Activated CD8-positive, alpha-beta memory T cell treated with anti-CD3 and anti-CD28 coated beads for 48 hours (primary cell): ENCODE measurements at places on chromosomes 16 and 17.

DNA sequence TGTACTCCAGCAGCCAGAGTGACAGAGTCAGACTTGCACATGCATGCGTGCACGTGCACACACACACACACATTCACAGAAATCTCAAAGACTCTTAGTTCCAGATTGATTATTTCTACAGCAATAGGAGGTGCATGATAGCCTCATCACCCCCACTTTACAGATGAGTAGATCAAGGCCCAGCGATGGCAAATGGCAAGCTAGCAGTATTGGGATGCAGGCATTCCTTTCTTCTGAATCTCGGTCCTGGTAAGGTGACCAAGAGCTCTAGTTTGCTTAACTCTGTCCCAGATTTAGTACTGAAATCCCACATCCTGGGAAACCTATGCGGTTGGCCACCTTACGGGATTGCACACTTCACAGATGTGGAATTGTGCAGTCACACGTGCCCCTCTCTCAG lies 38.6 kb downstream of the ITGAM start:
- DNase-seq, result no peak

DNA sequence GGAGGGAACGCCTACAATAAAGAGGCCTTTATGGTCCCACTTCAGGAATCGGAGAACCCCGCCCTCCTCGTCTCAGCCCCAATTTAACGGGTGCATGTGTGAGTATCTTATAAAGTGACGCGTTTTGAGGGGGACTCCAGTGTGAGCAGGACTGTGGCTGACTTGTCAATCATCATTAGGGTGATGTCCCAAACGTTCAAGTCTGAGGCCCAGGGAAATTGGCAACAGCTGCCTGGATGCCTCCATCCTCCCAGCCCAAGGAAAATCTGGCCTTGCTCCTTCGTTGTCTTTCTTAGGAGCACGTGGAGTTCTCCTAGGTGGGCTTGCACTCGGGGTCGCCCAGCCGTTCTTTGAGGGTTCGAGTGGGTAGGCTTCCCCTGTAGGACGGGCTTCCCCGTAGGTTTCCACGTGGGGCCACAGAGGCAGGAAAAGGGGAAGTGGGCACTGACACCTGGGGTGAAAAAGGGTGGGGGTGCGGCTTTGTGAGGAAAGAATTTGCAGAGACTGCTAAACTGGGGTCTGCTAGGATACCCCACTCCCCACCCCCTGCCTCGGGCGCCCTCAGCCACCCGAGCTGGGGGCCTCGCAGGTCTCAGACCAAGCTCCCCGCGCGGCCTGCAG lies 561 bp upstream of the HERPUD1 start:
- no peak for DNase-seq

DNA sequence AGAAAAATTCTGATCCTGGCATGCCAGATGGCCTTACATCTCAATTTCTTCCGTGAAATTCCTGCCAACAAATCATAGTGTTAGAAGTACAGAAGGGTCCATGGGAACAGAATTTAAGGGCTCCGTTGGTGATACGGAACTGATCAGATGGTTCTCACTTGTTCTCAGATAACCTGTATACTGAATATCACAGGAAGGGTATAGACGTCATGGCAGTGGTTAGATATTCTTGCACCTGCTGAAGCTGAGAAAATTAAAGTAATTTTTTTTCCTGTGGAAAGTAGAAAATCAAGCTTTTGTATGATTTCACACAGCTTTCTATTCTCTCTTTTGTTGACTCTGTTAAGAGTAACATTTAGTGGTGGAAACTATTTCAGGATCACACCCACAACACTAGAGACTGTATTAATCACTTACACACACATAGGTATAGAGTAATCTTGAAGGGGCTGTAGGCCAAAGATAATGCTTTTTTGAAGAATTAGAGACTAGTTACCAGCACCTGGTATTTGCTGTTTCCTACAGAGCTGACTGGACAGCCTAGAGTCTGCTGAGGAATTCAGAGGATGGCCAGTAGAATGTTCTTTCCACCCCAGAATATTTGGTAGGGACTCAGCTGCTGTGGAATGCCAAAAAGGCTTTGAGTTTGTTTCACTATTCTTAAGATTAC lies 7.5 kb downstream of the TENT4B start:
- DNase-seq, result no peak

DNA sequence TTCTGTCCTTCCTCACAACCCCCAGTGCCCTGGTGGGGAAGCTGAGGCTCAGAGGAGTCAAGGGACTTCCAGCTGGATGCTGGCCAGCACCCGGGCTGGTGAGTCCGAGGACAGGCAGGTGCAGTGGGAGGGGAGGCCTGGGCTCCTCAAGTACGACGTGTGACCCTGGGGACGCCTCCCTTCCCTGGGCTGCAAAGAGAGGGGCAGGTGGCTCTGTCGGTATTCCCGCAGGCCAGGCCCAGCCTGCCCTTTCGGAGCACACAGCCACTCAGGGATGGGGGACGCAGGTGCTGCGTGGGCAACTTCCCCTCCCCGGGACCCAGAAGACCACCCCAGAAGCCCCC lies 33.1 kb upstream of the PVALEF start:
- no peak for DNase-seq

- no peak for DNase-seq
Observed at GRCh38 chr17:73139296-73139695, 25.5 kb upstream of the SSTR2 start.

DNA sequence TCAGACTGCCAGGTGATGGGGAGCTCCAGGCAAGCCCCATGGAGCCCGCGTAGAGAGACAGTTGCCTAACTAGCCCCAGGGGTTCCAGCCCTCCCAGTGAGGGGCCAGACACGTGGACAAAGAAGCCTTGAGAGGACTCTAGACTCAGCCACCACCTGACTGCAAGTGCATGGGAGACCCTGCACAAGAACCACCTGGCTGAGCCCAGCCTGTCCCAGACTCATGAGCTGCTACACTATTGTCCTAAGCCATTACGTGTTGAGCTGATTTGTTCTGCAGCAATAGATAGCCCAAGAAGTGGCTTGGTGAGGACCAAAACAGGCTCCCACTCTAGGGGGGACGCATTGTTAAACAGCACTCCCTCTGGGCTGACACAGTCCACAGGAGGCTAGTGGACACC lies 37.6 kb upstream of the KLHDC4 start:
- DNase-seq, result no peak
